Muscle of back (tissue), 13 donors: ENCODE measurements at places on chromosomes 12 and 14. TPM values are rescaled to one million over a fixed set of nuclear protein-coding genes. Genes with fewer than 3 reads are reported as not detected.

GRCh38 chr12:68445824-68446223 lies 113.7 kb upstream of the MDM1 start:
- DNase-seq = no peak

- no peak for DNase-seq
Measured at GRCh38 chr14:106821119-106821518, 1294.7 kb downstream of the TMEM121 start.

TUNAR gene
- 0.05 TPM for polyA plus RNA-seq

OAS1 gene
- 1.9 TPM for polyA plus RNA-seq

DNA sequence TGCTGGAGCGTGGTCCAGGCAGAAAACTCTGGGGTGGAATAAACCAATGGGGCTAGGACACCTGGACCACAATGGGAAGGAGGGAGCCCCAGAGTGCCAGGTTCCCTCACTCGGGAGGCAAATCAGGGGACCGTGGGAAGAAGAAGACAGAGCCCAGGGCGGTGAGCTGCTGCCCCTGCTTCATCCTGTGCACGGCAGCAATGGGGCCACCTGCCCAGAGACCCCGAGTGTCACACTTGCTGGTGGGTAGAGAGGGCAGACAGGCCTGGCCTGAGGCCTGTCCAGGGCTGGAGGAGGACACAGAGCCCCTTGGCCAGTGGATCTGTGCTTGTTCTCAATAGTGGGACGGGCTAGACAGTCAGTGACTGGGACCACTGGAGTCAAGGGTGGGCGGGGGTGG lies 58.2 kb downstream of the DIO3 start:
- DNase-seq = no peak

TAS2R8 gene
- not detected for polyA plus RNA-seq

MRPL52 gene
- polyA plus RNA-seq = 52.4 TPM

DNA sequence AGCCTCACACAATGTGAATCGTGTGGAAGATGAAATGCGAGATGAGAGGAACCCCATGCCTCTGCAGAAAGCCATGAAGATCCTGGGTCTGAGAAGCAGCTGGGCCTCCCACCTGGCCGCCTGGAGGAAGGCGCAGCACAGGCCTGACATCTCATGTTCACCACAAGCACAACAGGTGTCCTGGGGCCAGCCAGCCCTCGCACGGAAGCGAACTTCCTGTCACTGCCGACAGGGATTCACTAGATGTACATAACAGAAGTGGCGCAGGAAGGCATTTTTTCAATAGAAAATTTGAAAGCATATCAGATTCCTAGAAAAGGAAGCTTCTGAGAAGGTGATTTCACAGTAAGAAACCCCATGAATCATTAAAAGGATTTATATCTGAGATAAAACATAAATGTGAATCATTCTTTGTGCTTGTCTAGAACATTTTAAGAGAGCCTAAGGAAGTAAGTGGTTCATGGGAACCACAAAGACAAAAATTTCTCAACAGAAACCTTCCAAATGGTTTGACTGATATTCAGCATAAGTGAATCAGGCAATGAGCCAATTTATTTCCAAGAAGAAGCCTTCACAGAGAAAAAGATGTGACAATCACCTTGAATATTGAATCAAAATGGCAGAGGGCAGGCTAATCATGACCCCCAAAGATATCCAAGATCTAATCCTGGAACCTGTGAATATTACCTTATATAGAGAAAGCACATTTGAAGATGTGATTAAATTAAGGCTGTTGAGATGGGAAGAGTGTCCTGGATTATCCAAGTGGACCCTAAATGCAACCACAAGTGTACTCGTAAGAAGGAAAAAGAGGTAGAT lies 311.9 kb downstream of the DUSP6 start:
- DNase-seq = peak; percentile 46

TTC9 gene
- polyA plus RNA-seq = 9.5 TPM

DNA sequence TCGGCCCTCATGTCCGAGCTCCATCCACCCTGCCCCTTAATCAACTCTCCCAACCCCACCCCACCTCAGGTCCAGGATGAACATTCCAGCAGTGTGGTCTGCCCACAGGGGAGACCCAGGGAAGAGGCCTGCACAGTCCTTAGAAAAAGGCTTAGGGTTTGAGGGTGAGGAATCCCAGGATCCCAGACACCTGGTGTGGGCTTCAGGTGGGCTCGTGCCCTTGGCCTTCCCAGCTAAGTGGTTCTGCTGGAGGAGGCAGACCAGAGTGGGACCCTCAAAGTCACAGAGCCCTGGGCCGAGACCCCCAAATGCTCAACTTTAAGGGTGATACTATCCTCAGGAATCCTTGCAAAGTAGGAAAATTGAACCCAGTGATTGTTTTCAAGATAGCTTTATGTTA lies 25.4 kb upstream of the PPP2R5C start:
- DNase-seq = no peak

DNA sequence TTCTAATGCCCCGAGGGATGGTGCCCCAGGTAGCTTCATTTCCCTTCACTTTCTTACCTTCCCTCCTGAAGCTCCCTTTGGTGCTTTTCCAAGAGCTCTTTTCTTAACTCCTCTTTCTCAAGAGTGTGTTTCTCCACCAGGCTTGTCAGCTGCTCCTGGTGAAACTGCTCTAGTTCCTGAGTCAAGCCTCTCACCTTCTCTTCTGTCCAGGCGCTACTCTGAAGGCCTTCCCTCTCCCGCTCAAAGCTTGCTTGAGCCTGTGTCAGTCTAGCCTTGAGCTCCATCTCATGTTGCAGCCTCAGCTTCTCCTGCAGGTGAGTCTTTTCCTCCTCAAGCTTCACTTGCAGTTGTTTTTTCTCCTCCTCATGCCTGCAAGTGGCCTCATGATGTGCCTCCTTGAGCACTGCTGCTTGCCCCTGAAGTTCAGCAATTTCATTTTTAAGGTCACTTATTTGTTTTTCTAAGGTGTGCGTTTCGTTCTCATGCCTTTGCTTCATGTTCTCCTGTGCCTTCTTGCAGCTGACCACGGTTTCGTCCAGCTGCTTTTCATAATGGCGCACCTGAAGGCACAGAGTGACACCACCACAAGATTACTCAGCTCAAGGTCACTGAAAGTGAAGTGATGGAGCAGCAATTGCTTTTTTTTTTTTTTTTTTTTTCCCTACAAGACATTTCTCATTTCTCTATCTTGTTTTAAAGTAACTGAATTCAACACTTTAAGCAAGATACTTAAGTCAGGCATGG lies 71.0 kb downstream of the NIN start:
- no peak for DNase-seq

GRCh38 chr14:85517114-85517688 lies 12.7 kb upstream of the FLRT2 start:
- no peak for DNase-seq

DNA sequence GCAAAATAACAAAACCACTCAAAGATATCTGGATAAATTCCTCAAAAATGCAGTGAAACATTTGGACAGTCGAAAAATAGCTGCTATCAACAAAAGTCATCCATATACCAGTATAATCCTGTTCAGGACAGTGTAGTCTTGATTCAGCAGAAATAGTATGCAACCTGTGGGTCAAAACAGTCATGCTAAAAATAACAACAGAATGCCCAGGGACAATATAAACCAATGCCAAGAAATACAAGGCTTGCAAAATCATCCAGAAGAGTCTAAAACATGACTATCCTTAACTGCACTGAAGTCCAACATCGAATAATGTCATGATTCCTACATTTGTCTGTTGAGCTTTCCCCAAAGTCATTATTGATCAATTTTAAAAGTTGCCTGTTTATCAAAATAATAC lies 425.9 kb downstream of the FSCB start:
- DNase-seq = no peak

DNA sequence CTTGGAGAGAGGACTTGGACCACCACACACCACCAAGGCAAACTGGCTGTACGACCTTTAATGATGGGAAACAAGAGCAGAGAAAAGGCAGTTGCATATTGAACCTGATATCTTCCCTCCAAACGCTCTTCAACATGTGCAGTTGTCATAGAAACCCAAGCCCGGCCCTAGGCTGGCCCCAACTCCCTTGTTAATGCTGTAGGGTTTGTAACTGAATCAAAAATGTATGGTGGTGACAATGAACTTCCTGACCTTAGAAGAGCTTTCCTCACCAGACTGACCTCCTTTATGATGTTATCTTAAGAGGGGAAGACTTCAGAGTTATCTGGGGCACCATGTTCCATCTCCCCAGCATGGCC lies 12.3 kb downstream of the APOLD1 start:
- no peak for DNase-seq
